Adrenal gland (tissue), 19 donors: ENCODE measurements at places on chromosomes 7 and 10.

DNA sequence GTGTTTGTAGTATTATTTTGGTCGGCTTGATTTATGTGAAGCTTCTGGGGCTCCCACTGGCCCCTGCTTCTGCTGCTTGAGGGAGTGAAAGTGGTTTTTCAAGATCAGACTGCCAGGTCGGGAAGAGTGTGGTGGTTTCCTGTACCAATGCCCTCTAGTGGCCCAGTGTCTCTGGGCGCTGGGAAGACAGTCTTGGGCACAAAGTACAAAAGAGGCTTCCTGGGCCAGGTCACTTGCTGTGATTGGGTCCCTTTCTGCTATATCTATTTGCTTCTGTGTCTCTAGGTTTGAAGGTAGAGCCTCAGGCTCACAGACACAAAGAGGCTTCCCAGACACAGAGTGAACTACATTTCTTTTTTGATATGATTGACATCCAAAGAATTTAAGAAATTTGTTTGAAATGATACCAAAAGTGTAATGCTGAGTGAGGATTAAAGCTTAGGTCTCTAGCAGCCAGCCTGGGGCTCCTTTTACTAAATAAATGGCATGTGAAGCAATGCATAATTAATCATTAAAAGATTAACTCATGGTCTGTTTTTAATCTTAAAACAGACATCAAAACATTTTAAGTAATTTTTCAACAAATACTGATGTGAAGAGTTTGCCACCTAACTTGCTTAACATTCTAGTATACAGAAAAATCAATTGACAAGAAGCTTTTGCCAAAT lies 36.3 kb downstream of the ABCB1 start:
- peak; percentile 28 for DNase-seq

DNA sequence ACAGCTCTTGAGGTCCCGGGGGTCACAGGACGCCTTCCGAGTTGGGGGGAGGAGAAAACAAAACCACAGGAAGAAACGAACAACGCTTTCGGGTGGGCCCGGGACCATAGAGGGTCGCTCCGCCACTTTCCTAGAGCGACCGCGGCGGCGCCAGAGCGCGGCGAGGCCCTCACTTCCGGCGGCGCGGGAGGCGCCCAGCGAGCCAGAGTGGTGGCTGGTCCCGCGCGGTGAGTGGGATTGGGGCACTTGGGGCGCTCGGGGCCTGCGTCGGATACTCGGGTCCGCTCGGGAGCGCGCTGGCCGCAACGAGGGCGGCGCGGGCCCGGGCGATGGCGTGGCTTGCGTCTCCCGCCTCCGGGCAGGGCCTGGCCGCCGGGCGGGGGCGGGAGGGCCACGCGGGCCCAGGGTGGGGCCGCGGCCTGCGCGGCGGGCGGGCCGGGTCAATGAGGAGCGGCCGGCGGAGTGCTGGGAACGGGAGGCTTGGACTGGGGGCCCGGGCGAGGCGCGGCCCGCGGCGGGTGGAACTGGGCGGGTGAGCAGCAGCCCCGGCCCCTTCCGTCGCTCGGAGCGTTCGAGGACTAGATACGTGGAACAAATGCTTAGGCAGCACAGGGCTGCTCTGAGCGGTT lies at the start of gene ZNF22:
Gene ZNF22 (plus strand): TSS at position 172 of the 629 bp plus-strand sequence. CDS start 2,446 bp downstream, outside the sequence.
- peak; percentile 52 for DNase-seq

GRCh38 chr7:5657901-5658300 lies 123.6 kb downstream of the RNF216 start:
- DNase-seq, result no peak

- no peak for DNase-seq
Measured at GRCh38 chr10:4770801-4771553, 55.0 kb upstream of the AKR1E2 start.

GRCh38 chr10:28274475-28274874 lies 28.4 kb downstream of the MPP7 start:
- DNase-seq, result no peak
